ENCODE measurements at places on chromosomes 12 and 14. TPM values are rescaled to one million over a fixed set of nuclear protein-coding genes. Genes with fewer than 3 reads are reported as not detected.

LGMN gene
- 9.6 TPM for polyA plus RNA-seq

TPH2 gene
- not detected for polyA plus RNA-seq

SLC17A8 gene
- not detected for polyA plus RNA-seq

KRT79 gene
- polyA plus RNA-seq: not detected

RPL10L gene
- not detected for polyA plus RNA-seq

RARG gene
- 25.1 TPM for polyA plus RNA-seq

BHLHE41 gene
- polyA plus RNA-seq: not detected

STYK1 gene
- polyA plus RNA-seq: not detected

FAM222A gene
- 0.25 TPM for polyA plus RNA-seq

TBC1D30 gene
- not detected for polyA plus RNA-seq

KCNJ8 gene
- not detected for polyA plus RNA-seq

GLS2 gene
- 5.0 TPM for polyA plus RNA-seq

CELA1 gene
- polyA plus RNA-seq: 1.6 TPM

DPPA3 gene
- not detected for polyA plus RNA-seq

CBLN3 gene
- polyA plus RNA-seq: 0.41 TPM

ALG10B gene
- polyA plus RNA-seq: 2.9 TPM

ITGB7 gene
- polyA plus RNA-seq: 374 TPM

NR1H4 gene
- not detected for polyA plus RNA-seq

NKX2-1 gene
- polyA plus RNA-seq: not detected

DEGS2 gene
- polyA plus RNA-seq: 0.81 TPM

TMEM52B gene
- polyA plus RNA-seq: not detected

DPF3 gene
- polyA plus RNA-seq: not detected

FAR2 gene
- 10.6 TPM for polyA plus RNA-seq

NUAK1 gene
- polyA plus RNA-seq: not detected

ADCY4 gene
- polyA plus RNA-seq: 0.62 TPM

IAPP gene
- polyA plus RNA-seq: not detected

MIP gene
- polyA plus RNA-seq: 0.32 TPM

Measured in CD4-positive, alpha-beta memory T cell (primary cell).